ENCODE measurements at places on chromosomes 2 and 18.

- no peak for DNase-seq
These were observed 106.1 kb downstream of the FAM210A start for GRCh38 chr18:13620206-13620672.

DNA sequence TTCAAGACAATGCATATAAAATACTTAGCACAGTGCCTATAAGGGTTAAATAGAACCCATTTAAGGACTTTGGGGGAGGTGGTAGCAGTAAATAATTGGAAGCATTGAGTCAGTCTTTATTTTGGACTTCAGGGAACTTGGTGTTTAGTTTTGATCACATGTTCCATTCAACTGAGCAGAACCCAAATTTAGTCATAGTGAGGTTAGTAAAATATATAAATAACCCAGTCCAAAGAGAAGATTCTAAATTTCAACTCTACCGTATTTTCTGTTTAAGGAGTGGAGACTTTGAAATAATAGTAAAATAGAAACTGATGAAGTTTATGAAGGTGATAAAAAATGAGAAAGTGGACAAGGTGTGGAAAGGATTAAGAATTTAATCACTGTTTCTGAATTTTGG is 19.7 kb downstream of the TWSG1 start:
- no peak for DNase-seq

- peak; percentile 3 for DNase-seq
These were observed 245.3 kb downstream of the TFCP2L1 start for GRCh38 chr2:121039679-121040078.

GRCh38 chr2:176917-177316 is 86.9 kb downstream of the SH3YL1 start:
- peak; percentile 20 for DNase-seq

- DNase-seq = no peak
These were observed 123.3 kb downstream of the PRKCE start for GRCh38 chr2:45774688-45775244.

DNA sequence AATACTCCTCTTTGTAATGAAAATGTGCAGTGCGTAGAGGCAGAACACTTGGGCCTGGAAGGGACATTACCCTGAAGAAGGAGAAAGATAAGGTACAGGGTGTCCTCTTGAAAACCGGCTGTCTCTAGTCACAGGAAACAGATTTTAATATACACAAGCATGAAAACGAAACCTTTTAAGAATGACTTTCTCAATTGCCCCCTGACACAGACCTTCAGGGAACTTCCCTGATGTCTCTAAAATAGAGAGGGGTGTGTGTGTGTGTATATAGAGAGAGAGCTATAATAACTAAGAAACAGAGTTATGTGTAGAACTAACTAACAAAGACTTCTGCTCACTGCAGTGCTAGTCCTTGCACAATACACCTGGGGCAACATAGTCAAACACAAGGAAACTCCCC is 780.0 kb downstream of the CNTNAP5 start:
- peak; percentile 15 for DNase-seq

DNA sequence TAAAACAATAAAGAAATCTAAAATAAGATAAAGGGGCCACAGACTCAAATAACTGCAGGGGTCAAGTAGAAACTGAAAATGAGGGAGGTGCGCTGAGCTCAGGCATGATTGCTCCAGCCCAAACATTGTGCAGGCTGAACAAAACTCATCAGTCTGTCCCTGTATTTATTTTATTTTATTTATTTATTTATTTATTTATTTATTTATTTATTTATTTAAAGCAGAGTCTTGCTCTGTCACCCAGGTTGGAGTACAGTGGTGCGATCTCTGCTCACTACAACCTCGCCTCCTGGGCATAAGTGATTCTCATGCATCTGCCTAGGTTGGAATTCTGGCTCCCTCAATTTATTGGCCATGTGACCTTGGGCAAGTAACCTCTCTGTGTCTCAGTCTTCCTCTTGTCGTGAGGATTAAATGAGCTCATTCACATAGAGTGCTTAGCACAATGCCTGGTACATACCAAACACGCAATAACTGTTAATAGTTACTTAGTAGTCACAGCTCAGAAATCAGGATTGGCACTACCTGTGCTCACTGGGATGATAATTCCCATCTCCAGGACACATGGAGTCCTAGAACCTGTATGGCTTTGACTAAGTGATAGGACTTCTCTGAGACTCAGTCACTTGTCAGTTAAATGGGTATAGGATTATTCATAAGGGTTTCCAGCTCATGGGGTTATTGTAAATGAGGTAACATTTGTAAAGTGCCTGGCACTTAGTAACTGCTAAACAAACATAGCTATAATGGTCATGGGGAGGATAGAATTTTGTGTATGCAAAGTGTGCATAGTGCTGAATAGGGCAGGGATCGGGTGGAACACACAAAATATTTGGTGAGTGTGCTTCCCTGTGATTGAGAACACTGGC is 6.0 kb downstream of the SPEG start:
- peak; percentile 23 for DNase-seq

DNA sequence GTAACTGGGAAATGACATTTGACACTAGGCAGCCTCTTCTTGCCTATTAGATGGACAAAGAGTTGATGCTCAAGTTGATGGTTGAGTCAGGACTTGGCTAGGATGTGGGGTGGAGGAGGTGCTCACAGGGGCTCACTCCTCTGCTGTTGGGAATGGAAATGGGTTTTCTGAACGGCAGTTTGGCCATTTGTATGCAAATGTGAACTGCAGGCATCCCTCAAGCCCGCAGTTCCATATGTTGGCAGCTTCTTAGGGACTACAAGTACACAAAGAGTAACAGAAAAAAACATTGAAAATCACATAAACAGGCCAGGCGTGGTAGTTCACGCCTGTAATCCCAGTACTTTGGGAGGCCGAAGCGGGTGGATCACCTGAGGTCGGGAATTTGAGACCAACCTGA is 80.8 kb downstream of the INPP5D start:
- DNase-seq = no peak

- DNase-seq = peak; percentile 34
These were observed 68.7 kb downstream of the DNAJC10 start for GRCh38 chr2:182784777-182785176.

DNA sequence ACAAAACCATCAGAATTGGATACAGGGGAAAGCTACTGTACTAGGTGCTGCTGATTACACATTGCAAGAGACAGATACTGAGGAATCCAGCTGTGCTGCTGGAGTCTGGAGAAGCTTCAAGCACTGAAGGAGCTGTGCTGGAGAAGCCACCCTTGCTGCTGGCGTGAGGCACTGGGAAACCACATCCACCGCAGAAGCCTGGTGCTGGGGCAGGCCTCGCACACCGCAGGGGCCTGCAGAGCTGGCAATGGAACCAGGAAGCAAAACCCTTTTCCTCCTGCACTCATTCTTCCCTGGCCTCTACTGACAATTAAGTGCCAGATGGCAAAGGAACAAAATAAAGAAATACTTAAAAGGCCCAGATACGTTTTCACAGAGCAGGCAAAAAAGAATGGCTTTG is 94.4 kb upstream of the MSH6 start:
- no peak for DNase-seq
